ENCODE measurements at places on chromosomes 2 and 18. TPM values are rescaled to one million over a fixed set of nuclear protein-coding genes. Genes with fewer than 3 reads are reported as not detected.

Gene ZC3H6
- polyA plus RNA-seq: 0.70 TPM

- no peak overlapping the region for H3K27ac ChIP-seq
- no peaks in the 10 kb centered on the region for H3K36me3 ChIP-seq
- no peak for DNase-seq
- no peaks in the 10 kb centered on the region for H3K4me1 ChIP-seq
Measured at GRCh38 chr2:204638471-204639194, 93.4 kb downstream of the PARD3B start.

DNA sequence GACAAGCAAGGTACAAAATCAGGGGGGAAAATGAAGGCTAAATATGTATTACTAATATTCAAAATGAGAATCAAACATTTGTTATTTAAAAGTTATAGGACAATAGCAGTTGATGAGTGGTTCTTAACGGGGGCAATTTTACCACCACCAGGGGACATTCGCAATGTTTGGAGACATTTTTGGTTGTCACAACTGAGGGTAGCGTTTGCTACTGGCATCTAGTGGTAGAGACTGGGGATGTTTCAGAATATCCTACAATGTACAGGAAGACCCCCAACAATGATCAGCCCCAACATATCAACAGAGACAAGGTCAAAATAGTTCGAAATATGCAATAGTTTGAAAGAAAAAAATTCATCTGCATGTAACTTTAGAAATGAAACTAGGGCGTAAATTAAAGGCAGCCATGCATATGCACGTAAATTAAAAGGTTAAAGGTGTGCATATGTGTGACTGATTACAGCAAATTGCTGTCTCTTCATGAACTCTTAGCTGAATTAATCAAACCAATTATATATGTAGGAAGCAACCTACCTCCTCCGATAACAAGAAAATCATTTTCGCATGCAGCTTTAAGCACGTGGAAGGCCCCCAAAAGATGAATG, 61.2 kb upstream of the CUL3 start:
- no peaks in the 10 kb centered on the region for H3K27me3 ChIP-seq
- DNase-seq: no peak
- H3K36me3 ChIP-seq: no peaks in the 10 kb centered on the region

- no peak for DNase-seq
- no peaks in the 10 kb centered on the region for H3K27me3 ChIP-seq
- H3K4me1 ChIP-seq: peaks cover 19% of the 10 kb centered on the region
Measured at GRCh38 chr2:111061191-111061590, 59.5 kb upstream of the BCL2L11 start.

Gene MSTN
- polyA plus RNA-seq: not detected

DNA sequence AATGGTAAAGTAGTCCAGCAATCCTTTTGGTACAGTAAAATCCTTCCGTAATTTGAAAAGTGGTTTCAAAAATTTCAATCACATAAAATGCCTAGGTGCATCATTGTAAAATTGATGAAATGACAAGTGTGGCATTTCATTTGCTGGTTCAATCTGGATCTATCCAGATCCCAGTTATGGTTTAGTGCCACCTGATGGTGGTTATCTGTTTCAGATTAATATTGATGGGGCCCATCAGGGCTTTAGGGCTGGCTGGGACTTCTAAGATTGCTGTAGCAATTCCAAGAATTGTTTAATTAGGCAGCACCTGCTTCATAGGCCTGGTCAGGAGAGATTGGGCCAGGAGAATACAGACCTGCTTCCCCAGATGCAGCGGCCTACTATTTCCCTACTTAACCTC, 55.5 kb upstream of the PIK3C3 start:
- no peaks in the 10 kb centered on the region for H3K27me3 ChIP-seq
- H3K27ac ChIP-seq: no peak overlapping the region
- H3K4me3 ChIP-seq: no peak overlapping the region
- no peak for DNase-seq
- H3K4me1 ChIP-seq: no peaks in the 10 kb centered on the region

GRCh38 chr2:144586476-144586875, 66.6 kb upstream of the ZEB2 start:
- no peak overlapping the region for H3K27ac ChIP-seq
- no peaks in the 10 kb centered on the region for H3K36me3 ChIP-seq
- no peaks in the 10 kb centered on the region for H3K4me1 ChIP-seq
- no peak for DNase-seq

DNA sequence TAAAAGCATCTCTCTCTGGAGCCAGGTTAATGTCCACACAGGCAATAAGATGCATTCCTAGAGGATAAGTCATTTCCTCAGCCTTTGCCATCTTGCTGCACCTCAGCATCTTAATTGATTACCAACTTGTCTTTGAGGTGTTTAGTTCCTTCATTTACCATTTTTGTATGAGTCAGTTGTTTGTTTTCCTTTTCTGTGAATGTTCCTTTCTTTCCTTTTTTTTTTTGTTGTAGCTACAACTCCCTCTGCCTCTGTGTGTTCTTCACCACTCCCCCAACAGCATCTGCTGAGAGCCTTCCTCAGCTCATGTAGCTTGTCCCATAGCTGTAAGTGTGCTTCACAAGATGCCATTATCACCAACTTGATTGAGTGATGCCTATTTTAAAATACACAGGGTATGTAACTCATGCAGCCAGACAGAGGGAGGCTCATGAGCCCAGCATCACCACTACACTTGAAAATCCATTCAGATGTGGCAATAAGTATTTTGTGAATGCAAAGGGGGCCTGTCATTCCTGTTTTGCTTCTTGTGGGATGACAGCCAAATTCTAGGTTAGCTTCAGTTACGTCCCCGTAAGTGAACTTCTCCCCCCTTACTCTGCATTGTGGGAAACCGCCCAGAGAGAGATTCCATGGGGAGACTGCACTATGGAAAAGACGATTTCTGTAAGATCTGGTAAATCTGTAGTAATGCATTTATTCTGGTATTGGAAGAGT, 315.9 kb upstream of the ZEB2 start:
- H3K36me3 ChIP-seq: no peaks in the 10 kb centered on the region
- H3K4me3 ChIP-seq: no peak overlapping the region
- no peak for DNase-seq
- no peak overlapping the region for H3K27ac ChIP-seq
- no peaks in the 10 kb centered on the region for H3K27me3 ChIP-seq

DNA sequence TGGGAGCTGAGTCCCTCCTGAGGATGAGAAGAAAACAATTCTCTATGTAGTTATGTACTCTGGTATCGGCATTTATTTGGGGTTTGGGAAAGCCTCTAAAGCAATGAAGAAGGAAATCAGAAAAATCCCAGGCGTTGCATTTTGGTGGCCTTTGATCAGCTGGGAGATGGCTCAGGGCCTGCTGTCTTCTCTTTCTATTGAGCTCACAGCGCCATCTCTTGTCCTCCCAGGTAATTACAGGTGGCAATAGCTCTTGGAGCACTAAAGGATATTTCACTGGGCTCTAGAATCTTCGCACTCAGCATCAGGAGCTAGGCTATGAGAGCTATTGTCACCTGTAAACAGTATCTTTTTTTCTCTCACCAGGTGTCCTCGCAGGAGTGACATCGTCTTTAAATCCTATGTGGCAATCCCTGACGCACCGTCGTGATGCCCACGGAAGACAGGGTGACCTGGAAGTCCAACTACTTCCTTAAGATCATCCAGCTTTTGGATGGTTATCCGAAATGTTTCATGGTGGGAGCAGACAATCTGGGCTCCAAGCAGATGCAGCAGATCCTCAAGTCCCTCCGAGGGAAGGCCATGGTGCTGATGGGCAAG, 76.1 kb upstream of the PMAIP1 start:
- no peak overlapping the region for H3K4me3 ChIP-seq
- no peaks in the 10 kb centered on the region for H3K36me3 ChIP-seq
- H3K4me1 ChIP-seq: no peaks in the 10 kb centered on the region
- DNase-seq: no peak
- no peaks in the 10 kb centered on the region for H3K27me3 ChIP-seq

Data from GM12878 (cell line).